NCI-H1436 treated with DMSO at 0.1 percent for 48 hours (cell line): ENCODE measurements at places on chromosomes 6 and 20.

DNA sequence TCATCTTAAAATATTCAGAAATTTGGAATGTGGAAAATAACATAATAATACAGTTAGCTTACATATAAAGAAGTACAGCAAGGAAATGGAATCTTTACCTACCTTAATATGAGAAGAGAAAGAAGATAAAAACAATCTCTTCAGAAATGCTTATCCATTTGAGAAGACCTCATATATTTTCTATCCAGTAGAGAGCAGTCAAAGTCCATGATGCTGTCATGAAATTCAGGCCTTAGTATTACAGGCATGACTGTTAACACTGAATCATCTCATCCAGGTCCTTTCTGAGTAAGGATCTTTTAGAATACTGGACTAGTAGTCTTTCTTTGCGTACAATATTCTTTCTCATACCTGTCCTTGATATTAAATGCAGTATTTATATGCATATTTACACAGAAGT is 713.4 kb downstream of the CD109 start:
- no peak for DNase-seq

DNA sequence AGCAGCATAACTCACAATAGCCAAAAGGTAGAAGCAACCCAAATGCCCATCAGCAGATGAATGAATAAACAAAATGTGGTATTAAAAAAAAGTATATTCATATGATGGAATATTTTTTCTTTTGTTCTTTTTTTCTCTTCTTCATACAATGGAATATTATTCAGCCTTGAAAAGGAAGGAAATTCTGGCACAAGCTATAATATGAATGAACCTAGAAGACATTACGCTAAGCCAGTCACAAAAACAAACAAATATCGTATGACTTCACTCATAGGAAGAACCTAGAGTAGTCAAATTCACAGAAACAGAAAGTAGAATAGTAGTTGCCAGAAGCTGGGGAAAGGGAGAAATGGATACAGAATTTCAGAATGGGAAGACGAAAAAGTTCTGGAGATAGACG is 63.7 kb downstream of the RBL1 start:
- DNase-seq, result no peak

GRCh38 chr20:32509639-32510066 is 75.5 kb downstream of the NOL4L start:
- no peak for DNase-seq

DNA sequence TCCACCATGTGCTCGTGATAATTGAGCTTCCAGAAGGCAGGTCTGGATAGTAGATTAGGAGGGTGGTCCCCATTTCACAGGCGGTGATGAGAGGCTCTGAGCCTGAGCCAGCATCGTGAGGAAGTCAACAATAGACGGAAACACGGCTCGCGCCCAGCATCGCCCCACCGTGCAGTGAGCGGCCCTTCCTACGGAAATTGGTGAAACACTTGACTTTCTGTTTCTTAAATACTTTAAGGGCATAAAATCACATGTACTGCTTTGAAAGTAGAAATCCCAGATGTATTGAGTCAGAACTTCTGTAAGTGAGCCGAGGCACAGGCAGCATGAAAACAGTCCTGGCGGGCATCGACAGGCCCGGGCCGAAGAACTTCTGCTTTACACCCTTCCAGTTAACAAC is 4.3 kb upstream of the KIF25 start:
- no peak for DNase-seq

GRCh38 chr20:19975436-19975799 is 41.7 kb upstream of the NAA20 start:
- no peak for DNase-seq

DNA sequence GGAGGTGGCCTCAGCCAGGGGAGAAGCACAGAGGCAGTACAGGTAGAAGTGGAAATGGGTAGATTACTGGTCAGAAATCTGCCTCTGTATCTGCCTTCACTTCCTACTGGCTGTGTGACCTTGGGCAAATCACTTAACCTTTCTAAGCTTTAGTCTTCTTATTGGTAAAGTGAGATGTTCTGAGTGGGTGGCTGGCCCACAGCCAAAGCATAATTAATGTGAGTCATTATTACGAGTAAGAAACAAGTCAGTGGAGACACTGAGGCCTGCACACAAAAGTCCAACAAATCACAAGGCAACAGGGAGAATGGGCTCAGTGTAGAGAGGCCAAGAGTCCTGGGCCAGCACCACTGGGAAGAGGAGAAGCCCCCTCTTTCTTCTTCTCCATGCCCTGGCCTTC is 39.1 kb downstream of the NRN1 start:
- no peak for DNase-seq

DNA sequence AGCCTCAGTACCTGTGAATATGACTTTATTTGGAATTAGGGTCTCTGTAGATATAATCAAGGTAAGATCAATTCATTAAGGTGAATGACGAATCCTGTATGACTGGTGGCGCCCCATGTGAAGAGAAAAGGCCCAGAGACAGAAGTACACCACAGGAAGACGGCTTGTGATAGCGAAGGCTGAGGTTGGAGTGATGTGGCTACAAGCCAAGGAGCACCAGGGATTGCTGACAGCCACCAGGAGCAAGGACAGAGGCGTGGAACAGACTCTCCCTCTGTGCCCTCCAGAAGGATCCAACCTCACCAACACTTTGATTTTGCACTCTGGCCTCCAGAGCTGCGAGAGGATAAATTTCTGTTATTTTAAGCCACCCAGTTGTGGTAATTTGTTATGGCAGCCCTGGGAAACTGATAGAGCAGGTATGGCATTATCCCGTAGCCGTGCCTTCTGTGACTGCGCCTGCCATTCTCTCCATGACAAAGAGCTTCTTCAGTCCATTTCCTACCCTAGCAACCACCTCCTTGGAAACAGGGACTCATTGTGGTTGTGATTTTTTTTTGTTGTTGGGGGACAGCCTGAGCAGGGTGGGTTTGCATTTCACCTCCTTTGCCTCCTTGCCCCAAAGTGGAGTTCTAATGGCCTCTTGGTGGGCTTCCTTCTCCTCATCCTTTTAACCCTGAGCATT is 29.6 kb downstream of the PTK7 start:
- DNase-seq, result no peak

GRCh38 chr6:115544765-115545671 is 515.7 kb downstream of the FRK start:
- no peak for DNase-seq

DNA sequence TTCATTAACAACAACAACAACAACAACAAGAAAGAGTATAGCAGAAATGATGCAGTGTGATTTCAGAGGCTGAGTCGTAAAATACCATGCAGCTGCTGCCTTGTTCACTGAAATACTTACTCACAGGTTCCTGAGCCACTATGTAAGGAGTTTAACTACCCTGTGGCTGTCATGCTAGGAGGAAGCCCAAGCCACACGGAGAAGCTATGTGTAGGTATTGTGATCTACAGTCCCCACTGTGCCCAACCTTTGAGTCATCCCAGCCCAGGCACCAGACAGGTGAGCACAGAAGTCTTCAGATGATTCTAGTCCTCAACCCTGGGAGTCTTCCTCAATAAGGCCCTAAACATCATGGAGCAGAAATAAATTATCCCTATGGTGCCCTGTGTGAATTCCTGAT is 14.6 kb upstream of the RALY start:
- no peak for DNase-seq

DNA sequence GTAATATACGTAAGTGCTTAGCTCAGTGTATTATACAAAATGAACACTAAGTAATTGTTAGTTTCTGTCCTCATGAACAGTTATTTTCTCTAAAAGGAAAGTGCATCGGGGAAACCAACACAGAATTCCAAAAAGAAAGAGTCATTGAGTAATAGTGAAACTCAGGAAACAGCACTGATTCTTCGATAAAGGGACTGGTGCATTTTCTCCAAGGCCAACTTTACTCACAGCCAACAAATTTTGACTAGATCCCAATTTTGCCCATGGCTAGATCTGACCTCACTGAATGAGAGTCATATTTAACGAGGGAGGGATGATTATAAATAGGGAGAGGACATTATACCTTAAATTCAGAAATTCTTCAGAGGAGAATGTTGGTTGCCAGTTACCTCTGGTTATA is 390.9 kb upstream of the NRSN1 start:
- no peak for DNase-seq

DNA sequence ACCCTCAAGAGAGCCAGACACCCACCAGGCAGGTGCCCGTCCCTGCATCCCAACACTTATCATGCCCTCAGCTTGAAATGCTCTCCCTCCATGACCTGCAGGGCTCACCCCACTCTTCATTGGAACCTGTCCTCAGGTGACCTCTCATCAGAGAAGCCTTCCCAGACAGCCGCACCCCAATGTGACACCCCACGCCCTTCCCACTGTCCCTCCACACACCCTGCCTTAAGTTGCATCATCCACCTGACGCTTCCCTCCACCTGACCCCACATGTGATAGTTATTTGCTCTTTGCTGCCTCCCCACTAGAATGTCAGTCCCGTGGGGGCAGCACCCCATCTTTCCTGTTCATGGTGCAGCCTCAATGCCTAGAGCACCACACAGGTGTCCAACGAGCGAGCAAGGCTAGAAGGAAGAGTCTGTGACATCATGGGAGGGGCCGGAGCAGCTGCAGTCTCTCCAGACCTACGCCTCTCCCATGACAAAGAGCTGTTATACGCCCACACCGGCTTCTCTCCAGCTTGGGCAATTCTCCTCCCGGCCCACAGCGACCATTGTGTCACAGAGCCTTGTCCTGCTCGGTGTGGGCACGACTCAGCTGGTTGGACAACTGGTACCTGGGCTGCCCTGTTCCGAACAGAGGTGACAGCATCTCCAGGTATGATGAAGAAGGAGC is 58.2 kb downstream of the NFATC2 start:
- DNase-seq, result no peak

DNA sequence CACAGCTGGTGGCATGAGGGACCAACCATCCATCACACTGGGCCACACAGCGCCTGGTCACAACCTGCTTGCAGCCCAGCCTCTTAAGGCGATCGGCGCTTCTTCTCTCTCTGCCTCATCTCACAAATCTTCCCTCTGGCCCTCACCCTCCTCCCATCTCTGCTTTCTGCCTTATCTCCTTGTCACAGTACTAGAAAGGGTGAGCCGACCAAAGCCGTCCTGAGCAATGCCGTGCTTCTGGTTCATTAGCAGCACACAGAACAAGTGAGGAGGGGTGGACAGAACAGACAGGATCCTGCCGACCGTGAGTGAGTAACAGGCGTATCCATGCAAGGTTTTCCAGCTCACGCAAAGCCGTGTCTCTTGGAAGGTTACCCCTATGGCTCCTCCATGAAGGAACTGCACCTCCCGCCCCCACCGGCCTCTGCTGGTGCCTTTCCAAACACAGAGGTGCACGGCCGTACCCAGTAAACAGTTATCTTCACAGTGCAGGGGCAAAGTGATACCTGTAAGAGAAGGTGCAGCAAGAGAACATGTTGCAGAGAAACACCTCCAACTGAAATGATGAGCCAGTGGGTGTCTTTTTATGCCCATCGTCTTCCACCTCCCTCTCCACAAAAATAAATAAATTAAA is 331.7 kb downstream of the FARS2 start:
- DNase-seq, result no peak

- DNase-seq, result no peak
Measured at GRCh38 chr20:41098703-41099250, 38.6 kb upstream of the PLCG1 start.

DNA sequence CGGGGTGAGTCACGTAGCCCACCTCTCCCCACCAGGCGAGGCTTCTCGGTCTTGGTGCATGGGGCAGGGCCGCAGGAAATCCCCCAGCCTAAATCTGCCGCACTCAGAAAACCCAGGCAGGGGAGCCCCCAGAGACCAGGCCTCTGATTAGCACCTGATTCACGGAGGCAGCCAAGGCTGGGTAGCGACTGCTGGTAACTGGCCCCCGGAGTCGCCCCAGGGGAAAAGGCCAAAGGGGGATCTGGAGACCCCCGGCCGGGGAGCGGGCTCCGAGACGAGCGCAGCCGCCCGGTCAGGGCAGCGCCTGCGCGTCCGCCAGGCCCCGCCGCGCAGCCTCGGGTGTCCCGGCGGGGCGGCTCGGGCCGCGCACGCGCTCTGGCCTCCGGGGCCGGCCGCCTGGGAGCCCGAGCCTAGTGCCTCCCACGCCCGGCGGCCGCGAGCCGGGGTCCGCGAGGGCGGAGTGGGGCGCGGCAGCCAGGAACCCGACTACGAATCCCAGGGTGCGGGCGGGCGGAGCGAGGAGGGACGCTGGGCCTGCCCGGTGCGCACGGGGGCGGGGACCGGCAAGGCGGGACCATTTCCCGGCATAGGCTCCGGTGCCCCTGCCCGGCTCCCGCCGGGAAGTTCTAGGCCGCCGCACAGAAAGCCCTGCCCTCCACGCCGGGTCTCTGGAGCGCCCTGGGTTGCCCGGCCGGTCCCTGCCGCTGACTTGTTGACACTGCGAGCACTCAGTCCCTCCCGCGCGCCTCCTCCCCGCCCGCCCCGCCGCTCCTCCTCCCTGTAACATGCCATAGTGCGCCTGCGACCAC is at the start of gene DUSP22:
Gene DUSP22 (plus strand): TSS at position 791 of the 809 bp plus-strand sequence. CDS start 53 bp downstream, outside the sequence.
- DNase-seq, result no peak

DNA sequence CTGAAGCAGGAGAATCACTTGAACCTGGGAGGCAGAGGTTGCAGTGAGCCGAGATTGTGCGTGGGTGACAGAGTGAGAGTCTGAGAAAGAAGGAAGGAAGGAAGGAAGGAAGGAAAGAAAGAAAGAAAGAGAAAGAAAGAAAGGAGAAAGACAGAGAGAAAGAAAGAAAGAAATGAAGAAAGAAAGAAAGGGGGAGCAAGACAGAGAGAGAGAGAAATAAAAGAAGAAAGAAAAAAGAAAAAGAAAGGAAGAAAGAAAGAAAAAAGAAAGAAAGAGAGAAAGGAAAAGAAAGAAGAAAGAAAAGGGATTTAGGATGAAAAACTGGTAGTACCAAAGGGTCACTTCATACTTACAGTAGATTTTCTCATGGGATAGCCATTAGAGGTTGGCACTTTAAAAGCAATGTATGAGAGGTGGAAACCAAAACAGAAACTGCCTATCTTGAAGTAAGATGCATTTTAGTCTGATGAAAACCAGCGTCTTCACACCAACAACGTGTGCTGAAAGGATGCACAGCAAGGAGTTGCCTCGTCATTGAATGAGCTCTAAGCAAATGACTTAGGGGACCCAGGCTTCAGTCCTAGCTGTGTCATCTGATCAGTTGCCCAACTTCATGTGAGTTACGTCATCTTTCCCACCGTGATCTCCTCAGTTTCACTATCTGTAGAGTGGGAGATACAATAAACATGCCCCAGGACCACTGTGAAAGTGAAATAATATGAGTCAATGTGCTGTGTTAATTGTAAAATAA is 133.9 kb upstream of the NEDD9 start:
- DNase-seq, result no peak

GRCh38 chr20:57953638-57954037 is 243.8 kb upstream of the PMEPA1 start:
- no peak for DNase-seq

DNA sequence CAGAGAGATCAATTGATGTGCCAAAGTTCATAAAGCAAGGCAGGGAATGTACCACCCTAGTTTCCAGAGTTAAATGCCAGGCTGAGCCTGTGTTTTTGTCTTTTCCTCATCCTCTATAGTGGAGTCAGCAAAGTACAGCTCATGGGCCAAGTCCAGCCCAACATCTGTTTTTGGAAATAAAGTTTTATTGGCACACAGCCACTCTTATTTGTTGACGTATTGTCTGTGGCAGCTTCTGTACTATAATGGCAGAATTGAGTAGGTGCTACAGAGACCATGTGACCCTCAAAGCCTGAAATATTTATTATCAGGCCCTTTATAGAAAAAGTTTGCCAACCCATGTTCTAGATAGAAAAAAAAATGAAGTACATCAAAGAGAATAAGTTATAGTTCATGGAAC is 187.0 kb downstream of the TSHZ2 start:
- no peak for DNase-seq

- no peak for DNase-seq
Measured at GRCh38 chr6:140849456-140849855, 1283.3 kb upstream of the GJE1 start.
